Activated naive CD8-positive, alpha-beta T cell treated with anti-CD3 and anti-CD28 coated beads for 36 hours (primary cell): ENCODE measurements at places on chromosomes 13 and 19. TPM values are rescaled to one million over a fixed set of nuclear protein-coding genes. Genes with fewer than 3 reads are reported as not detected.

DNA sequence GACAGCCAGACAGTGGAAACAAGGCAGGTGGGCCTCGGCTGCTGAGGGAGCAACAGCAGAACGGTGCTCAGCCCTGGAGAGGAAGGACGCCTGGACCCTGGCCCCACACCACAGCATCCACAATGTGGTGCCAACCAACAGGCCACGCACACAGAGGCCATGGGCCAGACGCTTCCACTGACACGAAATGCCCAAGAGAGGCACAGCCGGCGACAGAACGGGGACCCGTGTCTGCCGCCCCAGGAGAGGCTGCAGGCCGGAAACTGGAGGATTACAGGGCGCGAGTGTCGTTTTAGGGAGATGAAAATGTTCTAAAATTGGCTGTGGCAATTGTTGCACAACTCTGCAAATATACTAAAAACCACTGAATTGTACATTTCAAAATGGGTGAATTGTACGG, 69.7 kb downstream of the RASA3 start:
- H3K36me3 ChIP-seq, result peaks cover 14% of the 10 kb centered on the region
- peaks cover 56% of the 10 kb centered on the region for H3K4me1 ChIP-seq
- no peak overlapping the region for H3K4me3 ChIP-seq
- no peak overlapping the region for H3K27ac ChIP-seq
- DNase-seq, result no peak
- no peaks in the 10 kb centered on the region for H3K27me3 ChIP-seq

- H3K27ac ChIP-seq, result no peak overlapping the region
- peaks cover 13% of the 10 kb centered on the region for H3K4me1 ChIP-seq
- H3K4me3 ChIP-seq, result no peak overlapping the region
These were observed 51.7 kb upstream of the EEF1AKMT1 start for GRCh38 chr13:20825477-20825875.

DNA sequence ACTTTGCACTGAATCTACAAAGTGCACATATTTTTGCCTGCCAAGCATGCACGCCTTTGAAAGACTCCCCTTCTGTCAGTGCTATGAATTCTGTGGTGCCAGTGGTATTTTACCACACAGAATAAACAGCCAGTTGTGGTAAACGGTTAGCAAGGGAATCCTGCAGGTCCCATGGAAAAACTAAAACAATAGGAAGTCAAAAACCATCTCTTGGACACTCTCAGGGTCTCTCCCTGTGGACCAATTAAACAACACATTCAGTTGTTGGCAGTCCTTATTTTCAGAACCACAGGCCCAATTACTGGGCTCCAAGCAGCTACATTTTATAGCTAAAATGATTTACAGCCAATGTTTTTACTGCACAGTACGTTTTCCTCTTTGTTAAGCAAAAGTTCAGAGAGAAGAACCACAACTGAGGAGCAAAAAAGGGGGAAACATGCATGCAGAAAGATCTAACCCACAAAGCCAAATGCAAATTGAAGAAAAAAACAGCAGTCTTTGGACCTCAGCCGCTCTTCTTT, 116.9 kb downstream of the KCTD12 start:
- H3K27me3 ChIP-seq, result no peaks in the 10 kb centered on the region
- H3K36me3 ChIP-seq, result no peaks in the 10 kb centered on the region
- DNase-seq, result no peak
- no peak overlapping the region for H3K4me3 ChIP-seq
- H3K27ac ChIP-seq, result no peak overlapping the region

GRCh38 chr13:31328549-31329235, 128.9 kb downstream of the B3GLCT start:
- H3K27ac ChIP-seq, result no peak overlapping the region
- H3K27me3 ChIP-seq, result no peaks in the 10 kb centered on the region
- H3K36me3 ChIP-seq, result peaks cover 27% of the 10 kb centered on the region
- DNase-seq, result no peak

- H3K36me3 ChIP-seq, result peaks cover 6% of the 10 kb centered on the region
- peaks cover 35% of the 10 kb centered on the region for H3K4me1 ChIP-seq
- no peak for DNase-seq
- H3K4me3 ChIP-seq, result peak overlapping the region; percentile 98
- H3K27ac ChIP-seq, result peak overlapping the region; percentile 98
- peaks cover 30% of the 10 kb centered on the region for H3K27me3 ChIP-seq
These were observed 1.3 kb upstream of the LENG1 start for GRCh38 chr19:54160854-54161253.

GRCh38 chr19:54653181-54653809, 9.5 kb upstream of the LILRB4 start:
- H3K4me3 ChIP-seq, result no peak overlapping the region
- no peaks in the 10 kb centered on the region for H3K4me1 ChIP-seq
- no peak for DNase-seq
- no peaks in the 10 kb centered on the region for H3K36me3 ChIP-seq
- H3K27ac ChIP-seq, result no peak overlapping the region

DNA sequence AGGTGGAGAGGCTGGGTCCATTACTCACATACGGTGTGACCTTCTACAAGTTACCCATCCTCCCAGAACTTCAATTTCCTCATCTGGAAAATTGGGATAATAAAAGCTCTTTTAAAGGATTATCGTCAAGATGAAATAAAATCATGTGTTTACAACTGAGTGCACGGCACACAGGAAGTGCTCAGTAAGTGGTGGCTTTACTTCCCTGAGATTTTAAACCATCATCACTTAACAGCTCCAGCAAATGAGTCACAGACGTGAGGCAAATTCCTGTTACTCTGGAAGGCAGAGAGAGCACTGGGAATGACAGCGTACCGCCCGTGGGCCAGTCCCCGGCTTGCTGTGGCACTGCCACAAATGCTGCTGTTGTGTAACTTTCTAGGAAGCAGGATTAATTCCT, 64.1 kb downstream of the MRPL57 start:
- H3K27me3 ChIP-seq, result peaks cover 7% of the 10 kb centered on the region
- no peak overlapping the region for H3K4me3 ChIP-seq
- peaks cover 2% of the 10 kb centered on the region for H3K4me1 ChIP-seq
- no peak for DNase-seq
- H3K36me3 ChIP-seq, result no peaks in the 10 kb centered on the region

DNA sequence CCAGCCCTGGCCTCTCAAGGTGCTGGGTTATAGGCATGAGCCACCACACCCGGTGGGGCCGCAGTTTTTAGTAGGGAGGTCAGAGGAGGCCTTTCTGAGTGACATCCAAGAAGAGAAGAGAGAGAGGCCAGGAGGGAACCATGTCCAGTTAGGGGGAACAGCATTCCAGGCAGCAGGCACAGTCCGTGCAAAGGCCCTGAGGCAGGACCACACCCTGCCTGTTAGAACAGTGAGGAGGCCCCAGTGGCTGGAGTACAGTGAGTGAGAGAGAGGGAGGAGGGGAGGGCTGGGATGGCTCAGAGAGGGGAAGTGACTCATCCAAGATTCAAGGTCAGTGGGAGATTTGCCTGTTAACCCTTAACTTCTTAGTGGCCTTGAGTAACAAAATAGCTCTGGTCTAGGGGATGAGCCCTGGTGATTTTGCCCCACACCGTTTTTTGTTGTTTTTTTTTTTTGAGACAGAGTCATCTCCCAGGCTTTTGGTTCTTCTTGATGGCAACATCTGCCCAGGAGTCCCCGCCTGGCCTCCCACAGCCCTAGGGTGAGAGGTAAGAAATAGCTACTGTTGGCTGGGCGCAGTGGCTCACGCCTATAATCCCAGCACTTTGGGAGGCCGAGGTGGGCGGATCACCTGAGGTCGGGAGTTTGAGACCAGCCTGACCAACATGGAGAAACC, 2.7 kb upstream of the PLIN3 start:
- peak; percentile 22 for DNase-seq
- no peaks in the 10 kb centered on the region for H3K27me3 ChIP-seq
- no peak overlapping the region for H3K27ac ChIP-seq
- no peaks in the 10 kb centered on the region for H3K36me3 ChIP-seq
- H3K4me3 ChIP-seq, result no peak overlapping the region

GRCh38 chr13:65414187-65414586, 1815.9 kb downstream of the PCDH9 start:
- peaks cover 1% of the 10 kb centered on the region for H3K36me3 ChIP-seq
- no peak overlapping the region for H3K27ac ChIP-seq
- H3K4me1 ChIP-seq, result no peaks in the 10 kb centered on the region

The C19orf12 gene
- 32.3 TPM for total RNA-seq

The HS6ST3 gene
- total RNA-seq, result not detected

The ZNF682 gene
- 12.2 TPM for total RNA-seq

The NAPSA gene
- 18.1 TPM for total RNA-seq
